ENCODE measurements at places on chromosomes 11 and 22.

DNA sequence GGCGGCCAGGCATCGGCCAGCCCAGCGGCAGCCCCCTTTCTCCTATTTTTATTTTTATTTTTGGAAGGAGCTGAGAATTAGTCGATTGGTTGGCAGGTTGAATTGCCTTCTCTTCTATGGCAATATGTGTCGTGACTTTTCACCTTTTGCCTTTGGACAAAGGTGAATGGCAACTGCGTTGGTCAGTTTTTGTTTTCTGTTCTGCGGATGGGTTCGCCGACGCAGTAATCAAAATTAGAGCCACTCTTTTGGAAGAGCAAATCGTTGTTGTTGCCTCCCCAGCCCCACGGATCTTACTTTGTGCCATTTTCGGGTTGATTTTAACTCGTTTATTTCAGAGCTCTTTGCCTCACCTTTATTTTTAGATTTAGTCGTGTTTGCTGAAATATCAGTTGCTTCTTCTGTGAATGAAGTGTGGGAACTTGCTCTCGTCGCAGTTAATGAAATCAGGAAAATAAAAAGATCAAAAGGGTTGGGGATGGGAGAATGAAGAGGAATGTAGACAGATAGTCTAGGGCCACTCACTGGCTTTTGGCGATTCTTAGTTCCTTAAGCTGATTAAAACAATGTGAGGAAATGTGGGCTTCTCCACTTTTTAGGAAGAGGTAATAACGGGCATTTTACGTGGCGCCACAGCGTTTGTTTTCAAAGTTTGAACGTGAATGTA lies 1.6 kb downstream of the CECR2 start:
- DNase-seq: no peak

GRCh38 chr11:121895919-121896318 lies 220.1 kb downstream of the BLID start:
- no peak for DNase-seq

DNA sequence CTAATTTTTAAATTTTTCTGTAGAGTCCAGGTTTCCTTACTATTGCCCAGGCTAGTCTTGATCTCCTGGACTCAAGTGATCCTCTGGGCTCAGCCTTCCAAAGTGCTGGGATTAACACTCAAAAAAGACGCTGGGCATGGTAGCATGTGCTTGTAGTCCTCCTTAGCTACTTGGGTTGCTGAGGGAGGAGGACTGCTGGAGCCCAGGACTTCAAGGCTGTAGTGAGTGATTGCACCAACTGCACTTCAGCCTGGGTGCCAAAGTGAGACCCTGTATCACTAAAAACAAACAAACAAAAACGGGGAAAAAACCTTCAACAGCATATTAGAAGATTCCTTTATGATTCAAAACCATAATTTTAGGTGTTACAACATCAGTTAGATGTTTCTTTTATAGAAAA lies 44.6 kb downstream of the RSF1 start:
- no peak for DNase-seq

GRCh38 chr11:498297-499181 lies 8.5 kb downstream of the RNH1 start:
- no peak for DNase-seq

DNA sequence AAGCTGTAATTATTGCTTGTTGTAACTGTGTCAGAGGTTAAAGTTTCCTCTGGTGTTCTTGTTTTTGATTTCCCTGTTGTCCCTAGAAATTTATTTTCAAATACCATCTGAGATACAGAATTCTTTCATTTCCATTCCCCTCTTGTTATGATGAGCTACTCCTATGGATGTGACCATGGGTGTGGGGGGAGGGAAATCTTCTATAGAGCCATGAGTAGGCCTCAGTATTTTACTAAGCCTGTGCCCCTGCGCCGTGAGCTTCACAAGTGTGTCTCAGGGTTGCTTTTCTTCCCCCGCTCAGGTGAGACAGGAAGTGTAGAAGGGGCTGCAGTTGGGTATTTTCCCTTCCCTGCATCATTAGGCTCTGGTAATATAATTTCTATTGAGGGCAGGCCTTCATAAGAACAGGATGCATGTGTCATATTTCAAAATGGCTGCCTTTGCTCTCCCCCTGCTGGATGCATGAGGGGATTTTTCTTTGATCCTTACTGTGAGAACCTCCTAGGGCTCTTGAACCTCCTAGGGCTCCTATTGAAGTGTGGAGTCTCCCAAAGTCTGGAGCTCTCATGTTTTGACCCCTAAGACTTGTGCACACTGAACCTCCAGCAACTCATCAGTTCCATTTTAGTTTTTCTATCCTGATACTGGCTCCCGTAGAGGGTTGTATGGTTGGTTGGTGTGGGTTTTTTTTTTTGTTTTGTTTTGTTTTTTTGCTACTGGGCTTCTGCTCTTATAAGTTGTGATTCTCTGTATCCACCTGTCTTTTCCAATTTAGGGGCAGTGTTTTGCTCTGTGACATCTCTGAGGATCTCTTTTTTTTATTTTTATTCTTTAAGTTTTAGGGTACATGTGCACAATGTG lies 658.2 kb downstream of the NTM start:
- no peak for DNase-seq

DNA sequence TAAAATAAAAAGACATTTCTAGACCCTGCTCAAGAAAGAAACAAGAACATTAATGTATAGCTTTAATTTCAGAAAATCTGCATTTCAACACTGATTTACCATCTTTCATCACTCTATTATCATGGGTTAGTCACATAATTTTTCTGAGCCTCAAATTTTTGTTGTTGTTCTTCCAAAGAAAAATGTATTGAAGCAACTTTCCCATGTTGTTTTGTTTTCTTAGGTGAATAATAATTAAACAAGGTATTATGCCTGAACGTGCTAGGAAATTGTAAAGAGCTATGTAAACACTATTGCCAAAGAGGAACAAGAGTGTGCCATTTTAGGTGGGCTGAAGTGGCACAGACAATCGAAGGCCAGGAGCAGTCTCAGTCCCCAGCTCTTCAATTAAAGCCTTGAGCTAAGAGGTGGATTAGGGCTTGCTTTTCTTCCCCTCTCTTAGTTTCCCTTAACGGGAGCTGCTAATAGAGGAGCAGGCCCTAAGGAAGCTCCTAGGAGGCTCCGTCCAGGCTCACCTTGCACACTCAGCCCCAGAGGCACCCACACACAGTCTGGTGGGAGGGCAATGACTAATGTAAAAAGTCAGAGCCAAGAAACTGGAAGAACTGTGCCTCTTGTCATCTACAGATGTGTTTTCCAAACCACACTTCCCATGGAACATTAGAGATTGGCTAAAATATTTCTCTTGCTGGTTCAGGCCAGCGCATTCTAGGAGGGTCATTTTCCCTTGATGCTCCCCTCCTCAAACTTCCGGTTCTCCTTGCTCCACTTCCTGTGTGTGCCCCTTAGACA lies 8.8 kb upstream of the UBASH3B start:
- DNase-seq: no peak

- no peak for DNase-seq
Measured at GRCh38 chr11:9004183-9004926, 554 bp upstream of the NRIP3 start.

GRCh38 chr11:8271106-8271886 lies 7.6 kb upstream of the LMO1 start:
- DNase-seq: no peak

DNA sequence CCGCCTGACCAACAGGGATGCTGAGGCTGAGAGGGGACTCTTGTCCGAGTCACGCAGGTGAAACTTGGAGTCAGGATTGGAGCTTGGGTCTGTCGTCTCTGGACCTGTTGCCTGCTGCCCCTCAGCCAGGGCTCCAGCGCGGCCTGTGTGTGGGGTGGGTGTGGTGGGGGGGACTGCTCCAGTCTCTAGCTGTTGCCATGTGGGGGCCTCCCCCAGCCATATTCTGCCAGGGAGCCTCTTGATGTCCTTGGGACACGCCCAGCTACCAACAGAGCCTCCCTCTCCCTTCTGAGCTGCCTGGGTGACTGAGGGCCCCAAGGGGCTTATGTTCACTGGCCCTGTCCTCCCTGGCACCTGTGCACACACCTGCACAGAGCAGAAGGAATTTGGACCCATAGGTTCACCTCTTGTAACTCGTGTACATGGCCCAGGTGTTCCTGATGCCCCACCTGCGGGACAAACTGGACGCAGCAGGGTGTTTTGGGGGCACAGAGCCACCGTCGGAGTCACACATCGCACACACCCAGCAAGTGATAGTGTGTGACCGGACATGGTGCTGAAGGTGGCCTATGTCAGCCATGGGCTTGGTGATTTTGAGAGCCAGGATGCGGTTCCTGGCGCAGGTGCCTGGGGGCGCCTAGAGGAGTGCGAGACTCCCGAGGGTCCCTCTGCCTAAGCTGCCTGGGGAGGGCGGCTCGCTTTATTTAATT lies 252.3 kb downstream of the TBC1D22A start:
- no peak for DNase-seq

GRCh38 chr22:35158336-35158735 lies 92.4 kb downstream of the ISX start:
- no peak for DNase-seq

- DNase-seq: no peak
Measured at GRCh38 chr11:70764356-70764905, 366.1 kb downstream of the CTTN start.

DNA sequence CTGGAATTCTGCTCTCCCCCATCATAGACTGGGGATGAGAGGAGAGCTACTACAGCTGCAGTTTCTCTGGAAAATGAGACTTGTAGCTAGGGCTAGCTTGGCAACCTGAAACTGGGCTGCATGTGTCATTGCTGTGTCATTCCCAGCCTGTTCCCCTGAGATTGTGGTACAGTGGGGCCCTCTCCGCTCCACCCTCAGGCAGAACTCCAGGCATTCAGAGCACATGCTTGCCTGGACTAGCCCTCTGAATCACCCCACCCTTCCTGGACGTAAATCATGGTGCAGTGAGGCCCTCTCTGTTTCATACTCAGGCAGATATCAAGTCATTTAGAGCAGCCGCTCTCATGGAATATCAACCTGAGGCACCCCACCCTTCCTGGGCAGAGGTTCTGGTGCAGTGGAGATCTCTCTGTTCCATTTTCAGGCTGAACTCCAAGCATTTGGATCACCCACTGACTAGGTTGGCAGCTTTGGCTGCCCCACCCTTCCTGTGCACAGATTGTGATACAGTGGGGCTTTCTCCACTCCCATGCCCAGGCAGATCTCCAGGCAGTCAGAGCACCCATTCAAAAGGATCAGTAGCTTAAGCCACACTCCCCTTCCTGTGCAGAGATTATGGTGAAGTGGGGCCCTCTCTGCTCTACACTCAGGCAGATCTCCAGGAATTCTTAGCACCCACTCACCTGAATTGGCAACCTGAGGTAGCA lies 274.4 kb downstream of the C11orf87 start:
- no peak for DNase-seq

DNA sequence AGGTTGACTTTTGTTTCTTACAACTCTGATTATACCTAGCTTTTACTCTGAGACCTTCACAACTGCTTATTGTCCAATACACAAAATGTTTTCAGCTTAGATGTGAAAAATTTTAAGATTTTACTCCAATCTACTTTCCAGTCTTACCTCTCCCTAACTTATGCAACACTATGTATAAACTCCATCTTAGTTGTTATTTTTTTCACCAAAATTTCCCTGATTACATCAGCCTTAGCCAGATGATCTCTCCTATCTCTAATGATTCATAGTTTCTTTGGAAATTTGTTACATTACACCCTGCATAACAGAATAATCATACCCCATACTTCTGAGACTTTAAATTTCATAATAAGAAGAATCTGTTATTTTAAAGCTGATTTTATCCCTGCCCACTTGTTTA lies 621.0 kb upstream of the ANO3 start:
- no peak for DNase-seq

DNA sequence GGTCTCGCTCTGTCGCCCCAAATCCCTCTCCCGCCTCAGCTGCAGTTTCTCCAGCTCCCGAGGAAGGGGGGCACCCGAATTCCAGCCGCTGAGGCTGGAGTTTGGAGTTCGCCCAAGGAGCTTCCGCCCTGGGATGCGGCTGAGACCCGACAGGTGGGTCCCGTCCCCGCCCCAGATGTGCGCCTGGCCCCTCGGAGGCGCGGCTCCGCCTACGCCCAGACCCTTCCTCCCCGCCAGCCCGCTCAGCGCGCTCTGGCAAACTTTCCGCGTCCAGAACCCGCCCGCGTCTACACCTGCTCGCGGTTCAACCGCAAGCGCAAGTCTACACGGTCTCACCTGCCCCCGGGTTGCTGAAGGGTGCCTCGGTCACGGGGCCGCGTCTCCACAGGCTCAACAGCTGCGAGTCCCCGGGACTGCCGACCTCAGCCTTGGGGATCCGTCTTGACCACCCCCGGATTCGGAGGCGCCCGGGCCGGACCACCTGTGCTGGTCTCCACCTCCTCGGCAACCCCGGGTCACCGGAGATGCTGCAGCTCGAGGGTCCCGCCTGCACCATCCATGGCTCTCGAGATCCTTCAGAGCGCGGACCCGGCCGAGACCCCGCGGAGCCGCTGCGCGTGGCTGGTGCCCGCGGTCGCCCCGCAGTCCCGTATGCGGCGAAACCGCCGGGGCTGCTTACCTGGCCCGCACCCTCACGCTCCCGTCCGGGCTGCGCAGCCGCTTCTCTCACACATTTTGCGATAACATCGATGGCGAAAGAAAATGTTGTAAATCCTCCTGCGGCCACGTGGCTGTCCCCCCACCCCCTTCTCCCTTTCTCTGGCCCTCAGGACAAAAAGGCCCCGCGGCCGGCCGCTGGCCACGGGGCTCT lies 63.6 kb downstream of the NFAM1 start:
- peak; percentile 38 for DNase-seq

- DNase-seq: no peak
Measured at GRCh38 chr22:49880281-49880680, 26.6 kb downstream of the ZBED4 start.

All from NCI-H510A treated with DMSO at 0.1 percent for 48 hours (cell line).